Thyroid gland (tissue), 4 donors: ENCODE measurements at places on chromosomes 2 and 18.

GRCh38 chr2:104447831-104448434, 406.0 kb upstream of the POU3F3 start:
- no peak for DNase-seq

- no peak for DNase-seq
These were observed 3.4 kb upstream of the PDCD1 start for GRCh38 chr2:241862093-241862492.

GRCh38 chr2:10373931-10374330, 71.2 kb downstream of the HPCAL1 start:
- DNase-seq, result peak; percentile 49

DNA sequence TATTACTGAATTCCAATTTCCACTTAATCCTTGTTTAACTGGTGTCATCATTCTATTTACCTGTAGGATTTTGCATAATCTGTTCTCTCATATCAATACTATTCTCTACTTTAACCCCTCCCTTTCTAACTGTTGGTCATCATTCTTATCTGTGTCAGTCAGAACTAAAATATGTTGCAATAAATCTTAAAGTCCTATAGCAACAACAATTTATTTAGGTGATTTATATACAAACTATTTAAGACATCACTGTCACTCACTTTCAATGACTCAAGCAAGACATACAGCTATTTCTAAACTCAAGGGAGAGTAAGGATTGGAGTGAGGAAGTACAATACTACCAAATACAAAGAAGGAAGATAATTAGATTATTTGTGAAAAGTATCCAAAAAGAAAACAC, 740.4 kb downstream of the DSC3 start:
- no peak for DNase-seq

DNA sequence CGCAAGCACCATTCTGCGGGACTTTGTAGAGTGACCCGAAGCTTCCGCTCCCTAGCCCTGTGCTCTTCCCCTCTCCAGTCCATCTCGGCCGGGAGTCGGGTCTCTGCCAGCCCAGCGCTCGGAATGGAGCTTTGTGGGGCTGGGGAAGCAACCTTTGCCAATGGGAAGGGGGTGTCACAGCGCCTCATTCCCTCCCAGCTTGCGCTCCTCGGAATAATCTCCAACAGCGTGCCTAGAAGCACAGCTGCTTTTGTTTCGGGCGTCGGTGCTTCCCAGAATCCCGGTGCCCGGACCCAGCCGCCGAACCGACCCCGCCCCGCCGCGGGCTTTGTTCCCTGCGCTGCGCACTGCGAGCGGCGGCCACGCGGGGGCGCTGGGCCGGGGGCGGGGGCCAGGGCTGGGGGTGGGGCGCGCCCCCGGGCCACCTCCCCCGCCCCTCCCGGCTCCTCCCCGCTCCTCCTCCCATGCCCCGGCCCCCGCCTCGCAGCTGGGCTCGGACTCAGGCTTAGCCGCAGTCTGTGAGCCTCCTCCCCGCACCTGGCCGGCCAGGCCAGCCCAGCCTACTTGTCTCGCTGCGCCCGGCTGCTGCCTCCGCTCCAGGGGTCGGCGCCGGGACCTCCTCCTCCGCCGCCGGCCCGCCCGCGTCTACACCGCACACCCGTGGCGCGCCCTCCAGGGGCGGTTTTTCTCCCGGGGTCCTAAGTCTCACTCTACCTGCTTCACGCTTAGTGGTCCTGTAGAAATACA, 77.7 kb upstream of the SMAD2 start:
- DNase-seq, result peak; percentile 78

DNA sequence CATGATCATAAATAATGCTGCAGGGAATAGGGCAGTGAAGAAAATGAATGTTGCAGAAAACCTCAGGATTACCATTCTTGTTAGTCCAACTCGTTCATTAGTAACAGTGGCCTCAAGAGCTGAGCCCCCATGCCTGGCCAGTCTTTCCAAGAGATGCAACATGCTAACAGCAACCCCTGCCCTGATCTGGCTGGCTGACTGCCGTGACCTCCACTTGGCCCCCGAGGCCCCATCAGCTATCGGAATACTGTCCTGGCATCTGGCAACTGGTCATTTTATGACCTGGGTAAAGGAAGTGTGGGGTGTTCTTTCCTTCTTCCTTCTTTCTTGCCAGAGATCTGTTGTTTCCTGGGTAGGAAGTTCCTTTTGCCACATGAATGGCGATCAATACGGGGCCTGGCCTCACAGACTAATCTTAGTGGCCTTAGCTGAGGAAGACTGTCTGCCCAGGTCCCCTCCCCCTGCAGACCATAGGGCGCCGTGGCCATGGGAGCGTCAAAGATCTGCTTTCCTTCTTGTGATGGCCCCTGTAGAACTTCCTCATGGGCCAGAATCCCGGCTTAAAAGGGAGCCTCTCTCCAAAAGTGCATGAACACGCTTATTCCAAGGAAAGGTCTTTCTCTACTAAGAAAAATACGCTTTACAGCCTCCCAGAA, 10.6 kb upstream of the TRABD2A start:
- no peak for DNase-seq

DNA sequence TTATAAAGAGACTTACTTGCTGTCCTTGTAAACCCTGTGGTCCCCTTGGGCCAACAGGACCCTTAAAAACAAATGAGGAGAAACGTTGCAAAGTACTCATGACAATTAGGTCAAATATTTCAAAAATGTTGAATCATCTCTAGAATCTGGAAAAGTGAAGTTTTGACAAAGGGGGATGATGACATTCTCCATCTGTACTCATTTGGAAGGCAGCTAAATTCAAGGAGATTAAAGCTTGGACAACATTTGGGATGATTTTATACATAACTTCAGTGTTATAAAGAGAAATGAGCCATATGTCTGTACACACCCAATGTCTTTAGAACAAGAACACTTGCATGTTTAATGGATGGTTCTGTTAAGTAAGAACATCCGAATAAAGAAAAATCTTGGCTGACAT, 92.9 kb downstream of the COL5A2 start:
- no peak for DNase-seq

GRCh38 chr18:58666176-58666575, 5.1 kb upstream of the MALT1 start:
- no peak for DNase-seq

- no peak for DNase-seq
These were observed 227.4 kb downstream of the PID1 start for GRCh38 chr2:229043681-229044080.

- no peak for DNase-seq
These were observed 1.4 kb downstream of the BOD1L2 start for GRCh38 chr18:57148263-57148662.

DNA sequence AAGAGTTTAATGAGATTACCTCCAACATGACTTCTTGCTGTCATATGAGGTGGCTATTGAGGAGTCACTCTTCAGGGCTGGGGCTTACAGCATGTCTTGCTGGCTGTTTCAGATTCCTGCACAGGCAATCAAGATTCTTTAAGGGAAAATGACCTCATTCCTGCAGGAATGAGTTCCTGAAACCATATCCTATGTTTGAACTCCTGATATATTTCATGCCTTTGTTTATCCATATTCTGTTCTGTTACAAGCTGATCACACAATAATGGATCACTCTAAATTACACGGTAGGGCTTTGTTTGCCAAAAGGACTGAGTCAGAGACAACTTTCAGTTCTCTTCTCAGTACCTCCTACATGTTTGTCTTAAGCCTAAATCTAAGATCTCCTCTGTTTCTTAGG, 879.8 kb upstream of the PIK3C3 start:
- DNase-seq, result no peak

DNA sequence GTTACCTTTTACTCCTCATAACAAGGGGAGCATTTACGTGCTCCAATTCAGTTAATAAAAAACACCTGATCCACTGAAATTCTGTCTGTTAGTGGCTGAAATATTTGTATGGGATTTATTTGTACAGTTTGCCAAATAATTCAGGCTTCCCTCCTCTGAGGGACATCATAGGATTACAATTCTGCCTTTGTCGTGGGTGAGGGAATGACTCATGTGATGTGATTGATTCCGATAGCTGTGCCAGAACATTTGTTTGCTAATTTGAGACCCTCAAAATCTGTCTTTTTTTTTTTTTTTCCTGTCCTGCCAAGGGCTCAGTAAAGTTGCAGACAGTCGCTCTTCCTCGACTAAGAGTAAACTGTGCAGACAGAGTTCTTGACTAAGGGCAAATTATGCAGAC, 612.6 kb upstream of the CDH2 start:
- no peak for DNase-seq

DNA sequence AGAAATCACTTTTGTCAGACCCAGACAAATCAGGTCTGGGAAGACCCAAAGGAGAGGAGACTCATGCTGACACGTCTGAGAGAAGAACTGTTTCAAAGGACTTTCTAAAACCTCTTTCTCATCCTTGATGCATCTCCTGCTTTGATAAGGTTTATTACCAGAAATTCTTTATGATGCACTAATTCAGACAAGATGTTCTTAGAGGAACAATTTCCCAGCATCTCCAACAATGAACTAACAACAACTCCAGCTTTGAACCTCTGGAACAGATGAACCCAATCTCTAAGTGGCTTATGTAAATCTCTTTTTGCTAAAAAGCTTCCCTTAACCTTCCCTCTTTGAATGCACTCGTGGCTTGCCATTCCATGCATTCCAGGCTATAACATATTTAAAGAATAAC, 15.9 kb upstream of the SERPINB11 start:
- DNase-seq, result no peak

GRCh38 chr2:26979741-26980140, 9.3 kb downstream of the MAPRE3 start:
- no peak for DNase-seq

- no peak for DNase-seq
These were observed 5.7 kb downstream of the HIBCH start for GRCh38 chr2:190313880-190314279.

DNA sequence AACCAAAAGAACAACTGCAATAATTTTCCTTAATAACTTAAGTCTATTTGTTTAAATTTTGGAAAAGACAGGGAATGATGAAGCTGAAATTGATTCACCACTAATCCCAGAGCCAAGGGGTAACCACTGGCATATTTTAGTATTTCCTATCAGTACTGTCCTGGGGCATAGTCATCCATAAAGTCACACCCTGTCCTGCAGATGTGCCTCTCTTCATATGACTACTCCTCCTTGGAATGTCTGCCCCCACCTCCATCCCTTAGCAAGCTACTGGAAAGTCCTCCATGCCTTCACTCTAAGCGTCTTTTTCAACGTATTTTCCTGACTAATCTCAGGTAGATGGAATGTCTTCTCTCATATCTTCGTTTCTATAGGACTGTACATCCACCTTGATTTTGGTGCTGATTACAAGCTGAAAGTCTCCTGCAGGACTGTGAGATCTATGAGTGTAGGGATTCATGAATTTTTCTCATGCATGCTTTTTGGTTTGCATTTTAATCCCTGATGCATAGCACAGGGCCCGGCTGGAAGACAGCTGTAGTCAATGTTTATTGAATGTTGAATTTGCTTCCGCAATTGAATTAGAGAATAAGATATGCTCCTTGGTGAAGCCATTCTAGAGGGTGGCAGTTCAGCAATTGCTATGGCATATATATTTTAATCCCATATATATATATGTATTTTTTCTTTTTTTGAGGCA, 85.6 kb downstream of the MOGAT1 start:
- DNase-seq, result no peak

GRCh38 chr18:48021273-48021914, 90.9 kb upstream of the SMAD2 start:
- no peak for DNase-seq

DNA sequence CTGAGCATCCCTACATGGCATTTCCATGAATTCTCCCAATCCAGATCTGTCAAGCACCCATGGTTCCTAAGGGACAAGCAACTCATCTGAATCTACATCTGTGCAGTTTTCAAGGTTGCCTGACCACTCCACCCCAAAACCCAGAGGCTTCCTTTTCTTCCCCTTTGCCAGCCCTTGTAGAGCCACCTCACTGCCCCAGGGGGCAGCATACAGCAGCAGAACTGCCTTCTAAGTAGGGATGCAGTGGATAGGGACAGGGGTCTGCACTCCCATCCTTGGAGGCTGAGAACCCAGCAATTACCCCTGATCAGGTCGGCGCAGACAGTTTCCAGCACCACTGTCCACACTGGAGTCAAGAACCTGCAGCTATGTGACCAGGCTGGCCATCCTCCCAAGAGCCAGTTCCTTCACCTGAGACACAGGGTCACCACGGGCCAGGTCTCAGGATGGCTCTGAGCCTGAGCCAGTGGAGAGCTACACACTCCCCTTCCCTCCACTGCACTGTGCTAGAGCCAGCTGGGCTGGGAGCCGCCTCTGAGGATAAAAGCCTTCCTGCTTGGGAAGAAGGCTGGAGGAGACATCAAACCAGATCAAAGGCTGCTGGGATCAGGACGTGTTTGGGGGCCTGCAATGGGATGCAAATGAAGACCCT, 283.1 kb downstream of the CELF4 start:
- no peak for DNase-seq

GRCh38 chr2:49167131-49167530, 12.8 kb upstream of the FSHR start:
- no peak for DNase-seq

GRCh38 chr18:2411381-2411960, 159.8 kb downstream of the METTL4 start:
- DNase-seq, result no peak

- DNase-seq, result no peak
These were observed 13.9 kb upstream of the DSC1 start for GRCh38 chr18:31176531-31176930.

- DNase-seq, result no peak
These were observed 43.0 kb upstream of the CHMP1B start for GRCh38 chr18:11808001-11808855.

GRCh38 chr2:196399096-196399495, 227.7 kb upstream of the STK17B start:
- no peak for DNase-seq

GRCh38 chr2:29195796-29196195, 80.6 kb downstream of the CLIP4 start:
- no peak for DNase-seq

DNA sequence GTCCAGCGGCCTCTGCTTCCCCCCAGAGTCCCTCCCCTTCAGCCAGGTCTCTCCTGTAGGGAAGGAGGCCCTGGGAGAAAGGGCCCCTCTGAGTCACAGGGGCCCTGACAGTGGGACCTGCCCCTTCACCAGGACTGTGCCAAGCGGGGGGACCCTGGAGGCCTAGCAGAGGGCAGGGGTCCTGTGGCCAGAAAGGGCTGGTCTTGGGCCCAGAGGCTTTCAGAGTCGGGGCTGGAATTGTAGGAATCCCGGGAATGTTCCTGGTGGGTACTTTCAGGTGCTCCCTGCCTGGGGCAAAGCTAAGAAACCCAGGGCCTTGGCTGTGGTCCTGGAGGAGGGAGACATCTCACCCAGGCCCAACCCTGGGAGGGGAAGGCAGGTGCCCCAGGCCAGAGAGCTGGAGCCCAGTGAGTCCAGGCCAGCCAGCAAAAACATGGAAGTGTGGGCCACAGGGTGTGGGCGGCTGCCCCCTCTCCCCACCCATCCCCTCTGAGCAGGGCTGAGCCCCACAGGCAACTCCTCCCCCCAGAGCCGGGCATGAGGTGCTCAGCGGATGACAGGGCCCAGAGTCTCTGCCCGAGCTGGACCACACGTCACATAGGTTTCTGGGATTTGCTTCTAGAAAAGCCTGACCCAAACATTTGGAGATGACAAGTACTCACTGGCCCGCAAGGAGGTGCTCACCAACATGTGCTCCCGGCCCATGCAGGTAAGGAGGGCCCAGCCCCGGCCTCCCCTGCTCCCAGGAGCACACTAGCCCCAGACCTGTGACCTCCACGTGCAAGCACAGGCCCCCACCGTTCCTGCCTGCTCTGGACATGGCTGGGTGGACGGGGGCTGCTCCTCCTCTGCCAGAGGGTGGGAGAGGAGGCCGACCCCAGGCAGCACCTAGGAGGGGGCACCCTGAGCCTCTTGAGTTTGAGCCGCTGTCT, 48.2 kb upstream of the ALPP start:
- DNase-seq, result no peak
